Activated CD4-positive, CD25-positive, alpha-beta regulatory T cell (primary cell): ENCODE measurements at places on chromosomes 4 and X.

DNA sequence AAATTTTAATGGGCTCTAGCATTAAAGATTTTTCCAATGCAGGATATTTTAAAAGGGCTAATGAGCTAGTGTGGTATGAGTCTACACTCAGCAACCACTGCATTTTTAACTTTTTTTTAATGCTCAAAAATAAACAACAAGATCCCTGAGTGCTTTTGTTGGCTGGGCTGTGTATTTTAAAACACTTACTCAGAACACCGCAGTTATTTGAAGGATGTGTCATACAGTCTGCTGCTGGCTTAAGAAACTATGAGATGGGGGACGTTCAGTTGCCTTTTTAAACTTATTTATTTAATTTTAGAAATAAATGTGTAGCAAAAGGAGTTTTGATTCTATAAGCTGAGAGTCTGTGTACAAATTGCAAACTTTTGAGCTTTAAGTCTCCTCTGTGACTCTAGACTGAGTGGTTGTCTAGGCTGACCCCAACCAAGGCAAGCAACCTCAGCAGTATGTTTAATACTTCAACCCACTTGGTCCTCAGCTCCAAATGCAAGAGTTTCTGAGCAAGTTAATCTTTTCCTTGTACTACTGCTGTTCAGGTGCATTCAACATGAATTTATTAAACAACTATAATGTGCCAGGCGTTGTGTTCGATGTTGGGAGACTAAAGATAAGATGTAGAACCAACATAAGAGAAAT lies 278.6 kb upstream of the DIPK2B start:
- DNase-seq = no peak

GRCh38 chr4:69775321-69775867 lies 15.0 kb upstream of the SULT1B1 start:
- DNase-seq = no peak

GRCh38 chr4:8115916-8116315 lies 42.7 kb downstream of the ABLIM2 start:
- no peak for DNase-seq

GRCh38 chrX:16718824-16719333 lies 533 bp upstream of the SYAP1 start:
- no peak for DNase-seq

DNA sequence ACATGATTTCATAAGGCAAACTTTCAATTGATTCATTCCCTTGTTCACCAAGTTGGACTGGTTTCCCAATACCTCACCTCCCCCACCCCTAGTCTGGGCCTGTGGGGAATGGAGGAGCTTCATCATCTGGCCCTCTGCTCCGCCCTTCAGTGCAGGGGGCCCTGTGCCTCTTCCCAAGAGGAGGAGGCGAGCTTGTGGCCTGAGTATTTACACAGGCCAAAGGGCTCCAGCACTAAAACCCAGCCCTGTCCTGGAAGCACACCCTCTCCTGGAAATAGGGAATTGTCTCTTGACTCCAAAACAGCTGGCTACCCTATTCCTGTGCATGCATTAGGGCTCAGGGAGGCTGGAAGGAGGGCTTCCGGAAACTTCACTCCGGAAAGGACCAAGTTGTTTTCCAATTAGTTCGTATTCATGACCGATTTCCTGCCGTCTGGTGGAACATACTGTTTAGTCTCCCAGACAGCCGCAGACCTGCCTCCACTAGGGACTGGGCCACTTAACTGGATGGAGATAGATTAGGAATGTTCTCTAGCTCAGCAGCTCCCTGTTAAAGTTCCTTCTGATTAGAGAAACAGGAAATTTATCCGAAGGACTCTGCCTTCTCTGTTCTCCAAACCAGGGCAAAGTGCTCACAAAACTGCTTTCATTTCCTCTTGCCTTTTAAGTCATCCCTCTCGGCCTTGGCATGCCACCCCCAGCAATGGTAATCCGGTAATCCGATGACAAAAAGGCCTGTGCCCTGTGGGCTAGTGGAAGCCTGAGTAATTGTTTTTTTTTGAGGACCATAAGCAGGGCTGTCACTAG lies 5.8 kb downstream of the SRPX2 start:
- DNase-seq = no peak

DNA sequence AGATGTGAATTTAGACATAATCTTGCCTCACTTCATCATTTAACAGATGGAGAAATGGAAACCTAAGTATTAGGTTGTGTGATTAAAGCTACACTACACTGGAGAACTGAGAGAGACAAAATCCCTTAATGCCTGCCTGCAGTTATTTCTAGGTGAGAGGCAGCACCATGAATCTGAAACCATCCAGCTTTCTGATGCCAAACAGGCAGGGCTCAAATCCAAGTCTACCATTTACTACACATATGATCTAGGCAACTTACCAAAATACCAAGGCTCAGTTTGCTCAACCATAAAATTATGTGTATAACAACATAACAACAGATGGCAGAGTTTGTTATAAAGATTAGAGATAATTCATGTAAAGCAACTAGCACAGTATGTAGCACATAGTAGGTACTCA lies 38.7 kb downstream of the GABRA4 start:
- no peak for DNase-seq

GRCh38 chr4:176729489-176729888 lies 63.2 kb downstream of the VEGFC start:
- DNase-seq = no peak

- no peak for DNase-seq
Observed at GRCh38 chrX:22126327-22126726, 94.2 kb downstream of the PHEX start.
